ENCODE measurements at places on chromosomes 1 and 21.

GRCh38 chr1:168887381-168887780, 158.4 kb upstream of the DPT start:
- DNase-seq = no peak

DNA sequence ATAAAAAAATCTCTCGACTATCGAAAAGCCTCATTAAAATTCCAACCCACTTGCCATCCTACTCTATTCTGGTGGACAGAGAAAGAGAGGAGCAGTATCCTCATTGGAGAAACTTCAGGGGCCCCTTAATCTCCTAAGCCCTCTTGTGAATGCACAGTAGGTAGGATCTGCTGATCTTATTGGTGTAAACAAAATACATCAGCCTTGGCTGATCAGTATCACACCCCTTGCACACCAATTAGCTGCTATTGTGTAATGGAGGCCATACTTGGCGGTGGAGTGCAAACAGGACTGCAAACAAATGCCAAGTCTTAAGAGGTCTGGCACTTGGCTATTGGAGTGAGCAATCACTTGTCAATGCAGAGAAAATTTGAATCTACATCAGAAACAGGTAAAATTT, 15.7 kb downstream of the VCAM1 start:
- no peak for DNase-seq

DNA sequence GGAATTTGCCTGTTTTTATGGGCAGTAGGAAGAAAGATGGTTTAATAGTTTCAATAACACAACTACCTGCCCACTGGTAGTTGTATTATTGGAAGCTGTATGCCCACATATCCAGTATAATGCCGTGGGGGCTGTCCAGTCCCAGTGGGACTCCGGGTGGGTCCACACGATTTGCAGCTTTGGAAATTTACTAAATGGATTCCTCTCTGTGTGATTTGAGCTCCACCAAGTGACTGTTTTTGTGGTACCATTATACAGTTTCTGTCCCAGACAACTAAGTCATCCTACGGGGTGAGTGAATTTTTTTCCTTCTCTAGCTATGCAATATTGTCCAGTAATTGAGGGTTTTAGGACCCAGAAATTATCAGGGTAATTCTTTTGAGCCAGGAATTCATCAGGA, 86.8 kb downstream of the PLA2G4A start:
- no peak for DNase-seq

- no peak for DNase-seq
These were observed at the start of gene RGS5 for GRCh38 chr1:163202833-163203451. Gene RGS5, minus strand, starts transcription at chr1:163202916. Its CDS starts 81 bp downstream, at chr1:163202835.

- DNase-seq = no peak
These were observed 111.4 kb downstream of the ST3GAL3 start for GRCh38 chr1:43818691-43819090.

- DNase-seq = no peak
These were observed 137.9 kb upstream of the EDN2 start for GRCh38 chr1:41622402-41622801.

- no peak for DNase-seq
These were observed 36.7 kb upstream of the TMEM222 start for GRCh38 chr1:27285274-27285660.

- DNase-seq = no peak
These were observed 4.4 kb upstream of the IGSF3 start for GRCh38 chr1:116671912-116672311.

DNA sequence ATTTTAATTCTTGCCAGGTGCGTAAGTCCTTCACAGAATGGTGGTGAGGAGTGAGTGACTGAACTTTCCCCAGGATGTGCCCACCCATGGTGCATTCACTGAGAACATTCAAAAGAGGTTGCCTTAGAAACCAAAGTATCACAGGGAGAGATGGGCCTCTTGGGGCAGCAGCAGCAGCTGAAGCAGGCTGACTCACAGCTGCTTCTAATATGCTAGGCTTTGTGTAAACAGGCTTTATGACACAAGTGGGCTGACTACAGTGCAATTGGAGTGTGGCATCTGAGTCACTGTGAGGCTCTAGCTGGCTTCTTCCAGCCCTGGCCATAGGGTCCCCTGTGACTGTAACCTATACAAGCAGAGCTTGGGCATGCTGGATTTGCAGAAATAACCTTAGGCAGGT, 12.6 kb downstream of the PIGP start:
- no peak for DNase-seq

GRCh38 chr1:212267460-212267859, 17.8 kb upstream of the PPP2R5A start:
- no peak for DNase-seq

GRCh38 chr1:71850515-71850914, 431.8 kb downstream of the NEGR1 start:
- DNase-seq = no peak

- DNase-seq = no peak
These were observed 10.9 kb upstream of the HIPK1 start for GRCh38 chr1:113918243-113918642.

DNA sequence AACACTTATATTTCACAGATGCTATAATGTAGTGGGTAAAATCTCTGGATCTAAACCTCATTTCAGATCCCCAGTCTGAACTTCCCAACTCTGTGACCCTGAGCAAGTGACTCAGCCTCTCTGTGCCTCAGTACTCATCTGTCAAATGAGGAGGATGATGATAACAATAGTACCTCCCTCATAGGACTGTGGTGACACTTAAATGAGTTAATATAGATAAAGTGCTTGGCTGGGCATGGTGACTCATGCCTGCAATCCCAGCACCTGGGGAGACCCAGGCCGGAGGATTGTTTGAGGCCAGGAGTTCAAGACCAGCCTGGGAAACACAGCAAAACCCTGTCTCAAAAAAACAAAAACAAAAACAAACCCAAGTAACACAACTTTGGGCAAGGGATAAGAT, 4.7 kb upstream of the ECE1 start:
- DNase-seq = peak; percentile 68

Measured in natural killer cell treated with Interleukin-12 subunit alpha and Interleukin-12 subunit beta and Interleukin-15 and Interleukin-18, amount 100 ng/mL, for 72 hours (primary cell).